Right ventricle myocardium inferior (tissue), 1 donor: ENCODE measurements at places on chromosomes 11 and 22.

DNA sequence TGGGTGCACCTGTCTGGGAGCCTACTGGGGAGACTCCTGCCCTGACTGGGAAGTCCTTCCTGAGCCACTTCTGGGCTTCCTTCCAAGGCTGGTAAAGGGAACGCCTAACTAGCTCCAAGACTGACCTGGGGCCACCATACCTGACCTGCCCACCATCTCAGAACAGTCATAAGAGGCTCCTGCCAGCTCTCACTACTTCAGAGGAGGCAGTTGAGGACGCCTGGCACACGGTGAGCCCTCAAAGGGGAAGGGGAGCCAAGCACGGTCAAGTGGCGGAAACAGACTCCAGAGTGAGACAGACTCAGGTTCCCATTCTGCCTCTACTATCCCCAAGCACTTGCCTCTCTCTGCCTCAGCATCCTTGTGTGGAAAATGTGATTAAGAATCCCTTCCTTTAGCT is 7.6 kb downstream of the MCAT start:
- DNase-seq: peak; percentile 4

DNA sequence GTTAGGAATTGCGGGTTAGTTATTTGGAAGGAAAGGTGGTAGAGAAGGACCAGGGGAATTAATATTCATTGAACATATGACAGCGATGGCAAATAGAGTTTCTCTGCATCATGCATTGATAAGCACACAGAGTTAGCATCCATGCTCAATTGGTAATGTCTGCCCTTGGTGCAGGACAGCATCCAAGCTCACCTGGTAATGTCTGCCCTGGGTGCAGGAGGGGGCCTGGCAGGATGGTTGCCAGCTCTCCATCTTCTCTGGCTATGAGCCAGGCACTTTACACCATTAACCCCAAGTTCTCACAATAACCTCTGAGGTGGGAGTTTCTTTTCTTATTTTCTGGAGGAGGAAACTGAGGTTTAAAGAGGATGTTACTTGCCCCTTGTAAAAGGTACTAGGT is 50.4 kb upstream of the RBFOX2 start:
- DNase-seq: no peak

- no peak for DNase-seq
These were observed 31.2 kb upstream of the P2RY2 start for GRCh38 chr11:73186886-73187285.

DNA sequence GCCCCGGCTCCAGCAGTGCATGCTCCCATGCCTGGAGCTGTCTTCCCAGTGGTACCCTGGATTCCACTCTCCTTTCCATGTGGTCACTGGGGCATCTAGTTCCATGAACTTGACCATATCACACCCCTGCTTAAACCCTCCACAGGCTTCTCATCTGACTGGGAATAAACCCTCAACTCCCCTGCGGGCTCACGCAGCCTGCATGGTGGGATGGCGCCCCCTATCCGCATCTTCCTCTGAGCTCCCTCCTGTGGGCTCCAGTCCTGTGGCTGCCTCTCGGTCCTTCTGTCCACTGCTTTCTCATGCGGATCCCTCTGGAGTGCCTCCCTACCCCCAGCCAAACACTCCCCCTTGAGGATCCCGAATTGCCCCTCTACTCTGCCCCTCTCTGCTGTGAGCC is 41.4 kb upstream of the TTLL12 start:
- no peak for DNase-seq

- DNase-seq: no peak
These were observed 35.7 kb downstream of the TBCEL start for GRCh38 chr11:121059605-121060004.

DNA sequence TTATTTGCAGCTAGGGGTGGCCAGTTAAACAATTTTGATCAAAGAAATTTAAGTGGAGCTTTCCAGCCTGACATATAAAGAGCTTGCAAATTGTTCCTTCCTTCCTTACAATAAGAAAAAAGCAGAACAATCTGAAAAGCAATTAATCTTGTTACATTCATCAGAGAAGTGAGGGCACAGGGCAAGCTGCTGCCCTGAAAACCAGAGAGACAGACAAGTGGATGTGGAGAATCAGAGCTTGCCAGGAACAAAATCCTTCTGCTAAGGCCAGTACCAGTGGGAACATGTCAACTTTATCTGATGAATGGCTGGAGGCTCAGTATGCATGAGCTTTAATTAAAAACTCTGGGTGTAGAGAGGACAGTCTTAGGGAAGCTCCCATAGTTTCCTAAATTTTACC is 8.8 kb downstream of the CCDC179 start:
- no peak for DNase-seq

DNA sequence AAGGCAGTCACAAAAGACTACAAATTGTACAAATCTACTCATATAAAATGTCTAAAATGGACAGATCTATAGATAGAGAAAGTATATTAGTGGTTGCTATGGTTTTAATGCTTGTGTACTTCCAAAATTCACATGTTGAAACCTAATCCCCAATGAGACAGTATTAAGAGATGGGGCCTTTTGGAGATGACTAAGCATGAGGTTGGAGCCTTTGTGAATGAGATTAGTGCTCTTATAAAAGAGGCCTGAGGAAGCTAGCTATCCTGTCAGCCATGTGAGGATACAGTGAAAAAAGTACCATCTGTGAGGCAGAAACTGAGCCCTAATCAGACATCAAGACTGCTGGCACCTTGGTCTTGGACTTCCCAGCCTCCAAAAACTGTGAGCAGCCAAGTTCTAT is 82.6 kb downstream of the CYP2R1 start:
- DNase-seq: no peak

- DNase-seq: no peak
These were observed 16.8 kb downstream of the RAB30 start for GRCh38 chr11:83054904-83055380.

- no peak for DNase-seq
These were observed 274.4 kb downstream of the BLID start for GRCh38 chr11:121841487-121842191.

DNA sequence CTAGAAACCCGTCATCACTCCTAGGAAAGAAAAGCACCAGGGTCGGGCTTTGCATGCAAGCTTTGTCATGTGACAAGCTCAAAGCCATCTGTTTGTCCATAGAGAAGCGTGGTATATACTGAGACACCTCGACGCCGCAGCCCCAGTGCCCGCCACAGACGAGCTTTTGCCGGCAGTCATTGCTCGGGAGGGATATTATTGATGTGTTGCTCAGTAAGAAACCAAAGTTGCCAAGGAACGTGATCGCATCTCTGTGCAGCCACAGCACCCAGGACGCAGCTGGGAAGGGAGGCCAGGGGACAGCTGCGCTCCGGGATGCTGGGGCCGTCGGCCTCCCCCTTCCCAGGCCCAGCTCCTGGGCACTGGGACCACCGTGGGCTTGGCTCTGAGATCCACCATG is 89.5 kb upstream of the KCNQ1OT1 start:
- DNase-seq: peak; percentile 25

- no peak for DNase-seq
These were observed 733.0 kb upstream of the KIRREL3 start for GRCh38 chr11:127733552-127733951.

DNA sequence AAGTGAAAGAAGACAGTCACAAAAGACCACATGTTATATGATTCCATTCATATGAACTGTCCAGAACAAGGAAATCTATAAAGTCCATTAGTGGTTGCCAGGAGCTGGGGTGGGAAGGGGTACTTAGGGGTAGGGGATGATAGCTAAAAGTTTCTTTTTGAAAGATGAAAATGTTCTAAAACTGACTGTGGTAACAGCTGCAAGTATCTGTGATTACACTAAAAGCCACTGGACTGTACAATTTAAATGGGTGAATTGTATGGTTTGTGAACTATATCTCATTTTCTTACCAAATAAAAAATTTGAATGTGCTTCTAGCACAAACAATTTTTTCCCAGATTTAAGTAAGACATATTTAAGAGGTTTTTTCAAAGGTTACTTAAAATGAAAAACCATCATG is 22.1 kb downstream of the CHKA start:
- no peak for DNase-seq

DNA sequence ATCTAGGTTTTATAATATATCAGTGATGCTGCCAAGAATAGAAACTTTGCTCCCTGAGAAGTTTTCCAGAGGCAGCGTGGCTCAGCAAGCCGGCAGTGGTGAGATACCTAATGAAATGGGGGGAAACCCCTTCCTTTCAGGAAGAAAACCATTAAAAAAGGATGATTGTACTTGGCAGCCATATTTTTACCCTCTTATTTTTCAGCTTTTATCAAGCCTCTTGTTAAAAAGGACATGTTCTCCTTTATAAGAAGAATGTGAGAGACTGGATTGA is 9.0 kb upstream of the ME3 start:
- DNase-seq: no peak

DNA sequence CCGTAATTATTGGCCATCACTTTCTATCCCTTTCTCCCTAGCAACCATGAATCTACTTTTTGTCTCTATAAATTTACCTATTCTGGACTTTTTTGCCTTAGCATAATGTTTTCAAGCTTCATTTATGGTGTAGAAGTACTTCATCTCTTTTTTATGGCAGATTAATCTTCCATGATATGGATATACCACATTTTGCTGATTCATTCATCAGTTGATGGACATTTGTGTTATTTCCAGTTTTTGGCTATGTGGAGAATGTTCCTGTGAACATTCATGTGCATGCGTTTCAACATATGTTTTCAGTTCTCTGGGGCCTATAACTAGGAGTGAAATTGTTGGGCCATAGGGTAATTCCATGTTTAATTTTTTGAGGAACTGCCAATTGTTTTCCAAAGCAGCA is 12.8 kb downstream of the CAPN1 start:
- DNase-seq: no peak

DNA sequence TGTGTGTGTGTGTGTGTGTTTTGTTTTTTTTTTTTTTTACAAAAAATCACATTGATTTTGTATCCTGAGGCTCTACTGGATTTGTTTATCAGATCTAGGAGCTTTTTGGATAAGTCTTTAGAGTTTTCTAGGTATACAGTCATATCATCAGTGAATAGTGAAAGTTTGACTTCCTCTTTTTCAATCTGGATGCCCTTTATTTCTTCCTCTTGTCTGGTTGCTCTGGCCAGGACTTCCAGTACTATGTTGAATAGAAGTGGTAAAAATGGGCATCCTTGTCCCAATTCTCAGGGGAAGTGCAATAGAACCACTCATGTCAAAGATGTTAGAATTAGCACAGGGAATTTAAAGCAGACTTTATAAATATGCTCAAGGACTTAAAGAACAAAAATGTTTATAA is 32.6 kb upstream of the PRDM11 start:
- DNase-seq: no peak

- DNase-seq: no peak
These were observed 129.0 kb downstream of the CRYBB2 start for GRCh38 chr22:25348391-25348790.

DNA sequence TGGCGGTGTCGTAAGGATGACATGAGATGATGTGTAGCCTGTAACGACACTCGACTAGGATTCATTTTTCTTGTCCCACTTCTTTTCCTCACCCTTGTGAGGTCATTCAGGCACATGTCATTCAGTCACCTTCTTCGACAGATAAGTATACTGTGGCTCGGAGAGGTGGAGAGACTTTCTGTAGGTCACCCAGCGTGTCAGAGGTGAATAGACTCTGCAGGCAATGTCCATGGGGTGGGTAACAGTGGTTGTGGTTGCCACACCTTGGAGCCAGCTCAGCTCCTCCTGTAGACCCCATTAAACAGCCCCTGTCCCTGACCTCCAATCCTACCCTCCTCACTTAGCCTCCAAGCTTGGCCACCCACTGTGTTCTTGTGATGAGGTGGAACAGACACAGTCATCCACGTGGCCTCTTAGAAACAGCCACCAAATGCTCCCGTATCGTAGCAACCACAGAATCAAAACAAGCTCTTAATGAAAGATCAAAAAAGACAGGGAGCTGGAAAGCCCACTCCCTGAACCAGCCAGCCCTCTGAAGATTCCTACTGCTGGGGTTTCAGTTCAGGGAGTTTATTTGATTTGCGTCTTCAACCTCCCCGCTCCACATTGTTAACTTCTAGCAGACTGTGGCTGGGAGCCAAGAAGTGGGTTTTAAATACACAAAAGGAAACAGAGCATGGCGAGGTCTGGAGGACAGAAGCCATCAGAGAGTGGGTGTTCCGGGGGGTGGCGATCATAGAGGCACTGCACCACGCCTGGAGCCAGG is 89.0 kb upstream of the GRK3 start:
- no peak for DNase-seq

DNA sequence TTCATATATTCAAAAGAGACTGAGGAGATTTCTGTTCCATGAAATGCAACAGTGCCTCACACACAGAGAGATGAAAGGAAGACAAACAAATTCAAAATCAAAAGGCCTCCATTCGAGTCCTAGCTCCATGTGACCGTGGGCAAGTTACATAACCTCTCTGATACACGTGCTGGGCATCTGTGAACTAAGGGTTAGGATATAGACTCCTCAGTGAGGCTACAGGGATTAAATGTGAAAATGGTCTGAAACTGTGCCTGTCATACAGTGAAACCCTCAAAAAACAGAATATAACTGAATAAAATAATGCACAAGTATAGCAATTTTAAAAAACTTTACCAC is 111.8 kb upstream of the MTMR2 start:
- no peak for DNase-seq

DNA sequence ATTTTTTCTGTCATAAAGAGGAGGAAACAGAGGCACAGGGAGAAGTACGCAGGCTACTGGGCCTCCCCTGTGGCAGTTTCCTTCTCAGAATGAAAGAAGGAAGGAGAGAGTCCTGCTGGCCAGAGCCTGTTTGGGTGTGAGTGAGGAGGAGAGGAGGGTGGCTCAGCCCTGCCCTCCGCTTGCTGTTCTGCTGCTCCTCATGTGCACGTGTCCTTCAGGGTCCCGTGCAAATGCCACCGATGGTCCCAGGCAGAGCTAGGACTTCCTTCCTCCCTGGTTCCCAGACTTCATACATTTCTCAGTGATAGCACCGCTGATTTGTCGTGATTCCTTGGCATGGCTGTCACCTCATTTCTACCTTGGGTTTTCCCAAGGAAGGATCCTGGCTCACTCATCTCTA is 88.7 kb downstream of the PKNOX2 start:
- no peak for DNase-seq

DNA sequence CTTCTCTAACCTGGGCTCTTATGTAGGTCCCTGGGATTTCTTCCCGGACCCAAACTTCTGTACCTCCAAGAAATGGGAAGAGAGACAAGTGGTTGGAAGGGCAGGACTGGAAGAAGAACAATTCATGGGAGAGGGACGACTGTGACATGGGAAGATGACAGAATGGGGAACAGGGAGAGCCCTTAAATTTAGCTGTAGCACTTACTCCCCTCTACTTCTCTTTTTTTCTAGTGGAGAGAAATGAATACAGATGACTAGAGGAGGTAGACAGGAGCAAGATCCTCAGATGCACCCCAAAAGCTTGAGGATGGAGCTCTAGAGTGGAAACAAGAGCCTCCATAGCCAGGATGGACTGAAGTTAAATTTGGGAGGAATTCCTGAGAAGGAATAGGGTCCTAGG is 2.3 kb downstream of the RHOG start:
- no peak for DNase-seq

GRCh38 chr11:46248289-46249102 is 29.0 kb upstream of the CREB3L1 start:
- DNase-seq: no peak
